HEK293T (cell line): ENCODE measurements at places on chromosomes 6 and 20.

GRCh38 chr6:132065556-132065955 is 114.4 kb upstream of the CCN2 start:
- no peak for DNase-seq

GRCh38 chr6:147716434-147716833 is 207.9 kb downstream of the SAMD5 start:
- DNase-seq = no peak

DNA sequence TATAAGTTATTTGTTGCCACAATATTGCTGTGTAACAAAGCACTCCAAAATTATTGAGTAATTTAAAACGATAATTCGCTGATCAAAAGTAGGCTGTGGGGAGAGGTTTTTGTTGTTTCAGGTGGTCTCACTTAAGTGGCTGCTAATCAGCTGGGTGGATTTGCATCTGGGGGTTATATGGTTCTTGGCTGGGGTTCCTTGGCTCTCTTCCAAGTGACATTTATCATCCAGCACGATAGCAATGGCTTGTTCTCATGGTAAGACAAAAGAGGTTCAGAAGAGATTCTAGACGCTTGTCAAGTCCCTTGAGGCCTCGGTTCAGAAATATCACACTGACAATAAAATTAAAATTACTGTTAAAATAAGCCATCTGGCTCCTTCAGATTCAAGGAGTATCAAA is 1648.8 kb downstream of the GRIK2 start:
- no peak for DNase-seq

DNA sequence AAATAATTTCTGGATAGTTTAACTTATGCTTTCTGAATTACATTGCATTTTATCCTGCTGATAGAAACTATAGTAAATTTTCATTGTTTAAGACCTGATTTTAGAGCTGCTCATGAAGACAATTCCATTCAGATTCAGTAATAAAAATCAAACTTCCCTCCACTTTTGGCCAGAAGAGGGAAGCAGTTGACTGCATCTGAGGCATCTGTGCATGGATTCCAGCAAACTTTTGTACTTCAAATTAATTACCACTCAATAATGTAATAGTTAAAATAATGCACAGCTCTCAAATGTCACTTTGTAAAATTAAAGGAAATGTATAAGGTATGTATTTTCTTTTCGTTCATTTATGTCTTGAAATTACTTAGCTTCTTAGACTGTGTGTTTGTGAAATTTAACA is 64.2 kb upstream of the SLC35B3 start:
- DNase-seq = peak; percentile 14

GRCh38 chr6:16998461-16998860 is 103.4 kb upstream of the STMND1 start:
- no peak for DNase-seq
